Tracheal epithelial cell (primary cell): ENCODE measurements at places on chromosomes 2 and 18. TPM values are rescaled to one million over a fixed set of nuclear protein-coding genes. Genes with fewer than 3 reads are reported as not detected.

The ZNF396 gene
- total RNA-seq: 0.72 and 1.5 TPM in 2 replicates

The IL1A gene
- 61.6 and 230 TPM in 2 replicates for total RNA-seq

The CCL20 gene
- total RNA-seq: 2.6 and 158 TPM in 2 replicates

The EPG5 gene
- total RNA-seq: 13.3 and 13.6 TPM in 2 replicates

The SPHKAP gene
- not detected in 2 replicates for total RNA-seq

The ASPRV1 gene
- under 0.01 TPM in 1 of 2 replicates, not detected in the other for total RNA-seq

The GPR75 gene
- 0.96 and 1.1 TPM in 2 replicates for total RNA-seq

The NYAP2 gene
- under 0.01 TPM in 1 of 2 replicates, not detected in the other for total RNA-seq

The IL1RN gene
- 70.3 and 167 TPM in 2 replicates for total RNA-seq

The SPR gene
- 23.4 and 38.8 TPM in 2 replicates for total RNA-seq

The GORASP2 gene
- 19.0 and 26.3 TPM in 2 replicates for total RNA-seq

The VWA3B gene
- total RNA-seq: under 0.01 TPM in 1 of 2 replicates, not detected in the other

The TOGARAM2 gene
- total RNA-seq: under 0.01 TPM in 1 of 2 replicates, not detected in the other

The KIDINS220 gene
- total RNA-seq: 33.7 and 39.8 TPM in 2 replicates

The UGGT1 gene
- 55.7 and 59.3 TPM in 2 replicates for total RNA-seq

The NFE2L2 gene
- 59.8 and 114 TPM in 2 replicates for total RNA-seq

The CCDC102B gene
- total RNA-seq: 0.96 TPM in 1 of 2 replicates, not detected in the other

The B4GALT6 gene
- total RNA-seq: 1.9 and 3.2 TPM in 2 replicates

The TMEM37 gene
- total RNA-seq: 0.72 TPM in 1 of 2 replicates, not detected in the other

The SLC35G4 gene
- not detected in 2 replicates for total RNA-seq

The CXCR4 gene
- 0.48 TPM in 1 of 2 replicates, not detected in the other for total RNA-seq

The FEV gene
- not detected in 2 replicates for total RNA-seq

The AKAIN1 gene
- not detected in 2 replicates for total RNA-seq

The M1AP gene
- 0.96 and 4.5 TPM in 2 replicates for total RNA-seq

The PRKAG3 gene
- not detected in 2 replicates for total RNA-seq

The DNER gene
- total RNA-seq: 1.2 and 2.6 TPM in 2 replicates

The AQP12B gene
- not detected in 2 replicates for total RNA-seq

The SOS1 gene
- total RNA-seq: 7.7 and 11.3 TPM in 2 replicates
